CD8-positive, alpha-beta memory T cell (primary cell): ENCODE measurements at places on chromosomes 4 and X.

- DNase-seq = peak; percentile 55
These were observed 181.3 kb upstream of the STK26 start for GRCh38 chrX:131841496-131842437.

- no peak for DNase-seq
These were observed 5.3 kb upstream of the PLXNA3 start for GRCh38 chrX:154452823-154453222.

DNA sequence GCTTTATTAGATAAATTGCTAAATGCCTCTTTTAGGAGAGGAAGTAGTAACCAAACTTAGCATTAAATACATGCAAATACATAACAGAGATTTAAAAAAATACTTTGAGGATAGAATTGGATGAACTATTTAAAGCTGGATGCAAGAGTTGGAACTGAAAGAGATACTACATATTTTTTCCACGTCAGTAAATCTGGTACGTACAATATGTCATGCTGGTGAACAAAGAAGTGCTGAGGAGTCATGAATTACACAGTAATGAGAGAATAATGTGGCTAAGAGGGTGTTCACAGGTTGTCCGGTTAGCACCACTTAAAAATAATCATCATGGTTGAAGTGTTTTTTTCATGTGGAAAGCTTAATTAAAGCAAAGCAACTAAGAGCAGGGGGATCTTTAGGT is 184.1 kb upstream of the FRMPD4 start:
- DNase-seq = no peak

DNA sequence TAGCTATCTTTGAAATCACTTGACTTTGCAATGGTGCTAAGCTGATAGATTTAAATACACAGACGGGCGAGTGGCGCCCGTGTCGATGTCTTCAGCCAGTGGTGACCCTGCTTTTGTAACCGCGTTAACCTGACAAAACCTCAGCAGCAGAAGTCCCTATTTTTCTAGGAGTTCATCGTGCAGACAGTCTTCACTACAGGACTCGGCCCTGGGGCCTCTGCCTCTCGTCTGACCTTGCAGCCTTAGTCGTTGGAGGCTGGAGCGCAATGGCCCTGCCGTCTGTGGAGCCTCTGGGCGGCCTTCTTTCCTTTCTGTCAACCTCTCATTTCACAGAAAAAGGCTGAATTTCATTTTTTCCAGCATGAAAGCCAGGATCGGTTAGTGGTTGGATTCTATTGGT is 57.9 kb downstream of the CPLX1 start:
- DNase-seq = no peak

DNA sequence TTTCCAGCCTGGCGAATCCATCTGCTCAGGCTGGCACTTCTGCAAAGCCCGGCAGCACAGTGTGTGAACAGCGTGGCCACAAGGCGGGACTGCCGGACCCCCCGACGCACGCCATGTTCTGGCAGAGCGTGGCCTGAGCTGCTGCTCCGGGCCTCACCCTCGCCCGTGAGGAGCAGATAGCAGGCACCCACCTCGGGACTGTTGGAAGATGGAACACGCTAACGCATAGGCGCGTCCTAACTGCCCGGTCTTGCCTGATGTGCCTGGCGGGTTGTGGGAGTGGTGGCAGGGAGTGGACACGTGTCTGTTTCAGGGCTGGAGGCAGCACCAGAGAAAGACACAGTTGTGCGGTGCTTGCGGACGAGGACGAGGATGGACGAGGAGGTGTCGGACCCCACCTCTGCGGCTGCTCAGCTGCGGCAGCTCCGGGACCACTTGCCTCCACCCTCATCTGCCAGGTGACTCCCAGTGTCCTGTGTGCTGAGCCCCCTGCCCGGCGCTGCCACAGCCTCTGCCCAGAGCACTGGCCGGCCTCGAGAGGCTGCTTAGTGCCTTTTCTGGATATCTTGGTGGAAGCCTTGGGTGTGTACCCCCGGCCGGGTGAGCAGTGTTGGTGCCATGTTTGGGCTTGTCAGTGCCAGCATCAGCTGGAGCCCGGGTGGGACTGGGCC is 28.2 kb downstream of the UVSSA start:
- no peak for DNase-seq

GRCh38 chr4:105509291-105509690 is 35.4 kb upstream of the PPA2 start:
- DNase-seq = no peak

DNA sequence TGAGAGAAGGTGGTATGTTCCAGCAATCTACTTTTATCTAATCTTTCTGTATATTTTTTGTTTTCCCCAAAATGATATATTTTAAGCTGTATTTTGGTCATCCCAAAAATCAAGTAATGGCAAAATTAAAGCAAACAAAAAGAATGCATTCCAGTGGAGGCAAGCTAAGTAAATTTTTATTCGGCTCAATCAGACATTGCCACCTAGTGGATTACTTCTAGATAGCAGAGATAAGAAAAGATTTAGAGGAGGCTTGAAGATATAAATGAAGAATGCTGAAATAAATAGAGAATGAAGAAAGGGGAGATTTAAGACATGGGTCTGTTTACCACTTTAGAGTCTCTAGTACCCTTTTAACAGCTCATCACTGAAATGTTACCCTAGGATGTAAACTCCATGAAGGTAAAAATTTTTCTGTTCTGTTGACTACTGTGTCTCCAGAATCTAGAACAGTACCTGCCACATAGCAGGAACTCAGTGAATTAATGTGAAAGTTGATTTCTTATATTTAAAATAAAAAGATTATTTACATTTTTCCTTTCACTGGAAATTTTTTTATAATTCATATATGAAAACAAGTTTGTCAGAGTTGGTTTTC is 110.9 kb upstream of the ANK2 start:
- DNase-seq = no peak

GRCh38 chrX:40140706-40141499 is 43.1 kb upstream of the BCOR start:
- no peak for DNase-seq

- DNase-seq = no peak
These were observed 2183.9 kb upstream of the TENM3 start for GRCh38 chr4:180059216-180059881.

DNA sequence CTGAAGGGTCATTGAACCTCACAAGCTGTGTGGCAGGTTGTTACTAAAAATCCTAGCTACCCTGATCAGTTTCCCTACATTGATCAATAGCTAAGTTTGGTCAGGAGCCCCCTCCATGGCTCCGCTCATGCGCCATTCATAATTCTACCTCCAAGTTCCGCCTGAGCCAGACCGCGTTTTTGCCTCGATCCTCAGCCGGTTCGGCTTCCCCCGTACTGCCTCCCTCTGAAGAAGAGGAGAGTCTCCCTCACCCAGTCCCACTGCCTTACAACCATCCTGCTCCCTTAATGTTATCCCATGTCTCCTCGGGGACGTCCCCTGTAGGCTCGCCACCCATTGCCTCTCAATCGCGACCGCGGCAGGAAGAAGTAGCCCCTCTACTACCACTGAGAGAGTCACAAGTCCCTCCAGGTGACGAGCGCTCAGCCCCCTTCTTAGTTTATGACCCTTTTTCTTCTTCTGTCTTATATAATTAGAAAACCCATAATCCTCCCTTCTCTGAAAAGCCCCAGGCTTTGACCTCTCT is 158.2 kb downstream of the DEFB131A start:
- no peak for DNase-seq

DNA sequence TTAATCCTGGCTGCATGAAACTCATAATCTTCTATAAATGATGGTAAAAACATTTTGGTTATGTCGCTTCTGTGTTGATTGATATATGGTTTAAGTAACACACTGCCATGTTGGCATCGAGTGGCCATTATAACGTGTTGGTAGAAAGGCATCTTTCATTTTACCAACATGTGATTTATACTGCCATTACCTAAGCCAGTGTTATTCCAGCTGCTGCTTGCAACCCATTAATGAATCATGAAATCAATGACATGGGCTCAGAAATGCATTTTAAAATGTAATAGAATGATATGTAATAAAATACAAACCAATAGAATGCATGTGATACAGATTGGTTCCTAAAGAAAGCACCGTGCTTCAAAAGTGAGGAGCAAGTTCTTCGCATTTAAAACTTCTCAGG is 102.0 kb downstream of the VEGFC start:
- DNase-seq = no peak

DNA sequence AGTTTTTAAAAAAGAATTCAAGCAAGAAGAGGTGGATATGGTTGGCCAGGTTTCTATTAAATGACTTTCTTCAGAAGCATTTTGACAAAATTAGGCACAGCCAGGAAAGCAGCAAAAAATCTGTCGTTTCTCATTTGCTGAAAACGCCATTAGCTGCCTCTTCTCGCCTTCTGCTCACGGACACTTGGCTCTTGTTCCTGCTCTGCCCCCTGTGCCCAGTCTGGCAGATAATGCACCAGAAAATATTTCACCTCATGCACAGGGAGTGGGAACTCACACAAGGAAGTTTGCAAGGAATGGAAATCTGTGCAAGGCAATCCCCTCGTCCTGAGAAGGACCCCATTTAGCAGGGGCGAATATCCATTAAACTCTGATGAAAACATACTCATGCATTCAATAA is 260.0 kb downstream of the PACRGL start:
- no peak for DNase-seq

GRCh38 chr4:122224348-122224747 is 72.2 kb downstream of the BLTP1 start:
- DNase-seq = no peak

- no peak for DNase-seq
These were observed 3.9 kb upstream of the ARHGEF38 start for GRCh38 chr4:105548483-105548882.

DNA sequence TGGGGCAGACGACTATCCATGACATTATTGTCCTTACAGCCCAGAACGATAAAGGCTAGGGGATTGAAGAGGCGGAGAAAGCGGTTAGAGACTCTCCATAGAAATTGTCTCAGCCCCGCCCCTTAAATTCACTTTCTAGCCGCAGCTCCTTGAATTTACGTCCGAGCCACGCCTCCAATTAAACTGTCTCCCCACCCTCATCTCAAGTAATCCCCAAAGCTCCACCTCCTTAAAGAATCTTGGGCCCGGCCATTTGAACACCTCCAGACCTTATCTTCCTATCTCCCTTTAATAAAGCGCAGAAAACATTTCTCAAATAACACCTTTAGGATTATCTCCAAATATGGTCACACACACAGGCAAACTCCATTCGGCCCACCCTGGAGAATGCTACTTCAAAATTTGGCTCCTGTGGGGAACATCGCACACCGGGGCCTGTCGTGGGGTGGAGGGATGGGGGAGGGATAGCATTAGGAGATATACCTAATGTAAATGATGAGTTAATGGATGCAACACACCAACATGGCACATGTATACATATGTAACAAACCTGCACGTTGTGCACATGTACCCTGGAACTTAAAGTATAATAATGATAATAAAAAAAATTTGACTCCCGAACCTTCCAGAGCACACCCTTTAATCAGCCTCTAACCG is 7.2 kb upstream of the MAGIX start:
- DNase-seq = peak; percentile 6

- no peak for DNase-seq
These were observed 102.9 kb downstream of the LIMCH1 start for GRCh38 chr4:41640906-41641305.

- no peak for DNase-seq
These were observed 805.9 kb upstream of the GRID2 start for GRCh38 chr4:91497892-91498291.

DNA sequence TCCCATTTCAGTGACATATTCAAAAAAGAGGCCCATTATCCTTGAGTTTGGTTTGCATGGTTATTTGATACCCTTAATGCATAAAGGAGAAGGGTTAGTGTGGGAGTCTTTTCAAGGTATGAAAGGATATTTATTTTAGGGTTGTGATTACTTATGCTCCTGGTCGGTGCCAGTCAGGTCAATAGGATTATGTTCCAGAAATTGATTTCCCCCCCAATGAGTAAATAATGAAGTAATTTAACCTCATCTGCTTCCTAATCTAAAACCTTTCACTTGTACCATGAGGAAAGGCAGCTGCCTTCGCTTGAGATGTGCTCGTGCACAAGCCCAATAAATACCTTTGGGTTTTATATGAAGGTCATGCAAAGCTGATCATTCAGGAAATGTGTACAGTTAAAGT is 55.0 kb upstream of the NR0B1 start:
- DNase-seq = no peak

DNA sequence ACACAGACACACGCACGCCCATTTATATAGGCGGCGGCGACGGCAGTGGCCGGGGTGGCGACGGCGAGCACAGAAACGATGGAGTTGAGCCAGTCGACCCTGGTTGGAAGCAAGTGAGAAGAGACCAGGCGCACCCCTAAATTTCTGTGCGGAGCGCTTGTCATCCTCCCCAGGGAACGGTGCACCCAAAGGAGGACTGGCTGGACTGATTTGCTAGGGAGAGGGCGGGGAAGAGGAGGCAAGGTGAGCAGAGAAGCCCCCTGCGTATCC is 302 bp downstream of the NHS start:
- DNase-seq = no peak

DNA sequence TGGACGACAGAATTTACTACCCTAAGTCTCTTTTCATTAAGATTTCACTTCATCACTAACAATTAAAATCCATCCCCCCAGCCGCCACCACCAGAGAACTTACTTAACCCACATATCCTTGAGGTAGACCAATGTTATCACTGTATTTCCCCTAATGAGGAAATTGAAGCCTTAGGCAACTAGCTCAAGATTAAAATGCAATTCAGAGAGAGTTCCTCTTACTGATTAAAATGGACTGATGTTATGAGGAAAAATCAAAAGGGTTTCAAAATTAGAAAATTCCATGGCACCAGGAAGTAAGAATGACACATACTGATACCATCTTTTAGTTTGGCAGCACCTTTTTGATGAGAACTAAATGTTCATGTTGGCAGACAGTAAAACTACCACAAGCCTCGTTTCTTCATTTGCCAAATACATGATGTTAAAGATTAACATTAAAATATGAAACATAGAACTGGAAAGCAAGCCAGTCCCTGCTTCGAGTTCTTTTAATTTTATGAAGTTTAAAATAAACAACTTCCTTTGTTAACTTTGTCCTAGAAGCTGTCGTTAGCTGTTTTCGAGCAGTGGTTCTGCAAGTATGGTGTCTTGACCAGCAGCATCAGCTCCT is 69.3 kb upstream of the CCDC160 start:
- no peak for DNase-seq

- DNase-seq = no peak
These were observed 90.9 kb upstream of the SPRY1 start for GRCh38 chr4:123305736-123306135.

- DNase-seq = no peak
These were observed 38.7 kb downstream of the KDM5C start for GRCh38 chrX:53186351-53186750.

DNA sequence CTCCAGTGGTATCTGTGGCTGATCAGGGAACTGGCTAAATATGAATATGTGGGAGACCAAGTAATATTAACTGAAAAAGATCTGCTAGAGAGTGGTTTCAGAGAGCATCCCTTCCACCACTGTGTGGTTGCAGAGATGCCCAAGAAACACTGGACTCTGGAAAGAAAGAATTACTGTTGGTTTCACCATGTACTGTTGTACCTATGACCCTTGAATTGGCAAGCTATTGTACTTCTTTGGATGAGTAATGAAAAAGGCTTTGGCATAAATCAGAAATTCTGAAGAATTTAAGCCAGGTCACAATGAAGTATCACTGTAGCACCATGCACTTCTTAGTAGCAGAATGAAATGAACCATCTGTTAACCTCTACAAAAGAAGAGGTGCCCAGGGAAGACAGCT is 134.4 kb upstream of the INTU start:
- DNase-seq = no peak

GRCh38 chrX:39652336-39652735 is 445.4 kb downstream of the BCOR start:
- no peak for DNase-seq

- DNase-seq = no peak
These were observed 152.1 kb upstream of the TENM3 start for GRCh38 chr4:182091128-182091527.

GRCh38 chr4:55553441-55554201 is 6.9 kb upstream of the CLOCK start:
- DNase-seq = peak; percentile 8

- DNase-seq = no peak
These were observed 24.3 kb downstream of the UPF3B start for GRCh38 chrX:119828446-119828845.
